Effector CD4-positive, alpha-beta T cell (primary cell): ENCODE measurements at places on chromosomes 7 and 10.

GRCh38 chr7:1516586-1517251, 12.5 kb upstream of the INTS1 start:
- no peak for DNase-seq

DNA sequence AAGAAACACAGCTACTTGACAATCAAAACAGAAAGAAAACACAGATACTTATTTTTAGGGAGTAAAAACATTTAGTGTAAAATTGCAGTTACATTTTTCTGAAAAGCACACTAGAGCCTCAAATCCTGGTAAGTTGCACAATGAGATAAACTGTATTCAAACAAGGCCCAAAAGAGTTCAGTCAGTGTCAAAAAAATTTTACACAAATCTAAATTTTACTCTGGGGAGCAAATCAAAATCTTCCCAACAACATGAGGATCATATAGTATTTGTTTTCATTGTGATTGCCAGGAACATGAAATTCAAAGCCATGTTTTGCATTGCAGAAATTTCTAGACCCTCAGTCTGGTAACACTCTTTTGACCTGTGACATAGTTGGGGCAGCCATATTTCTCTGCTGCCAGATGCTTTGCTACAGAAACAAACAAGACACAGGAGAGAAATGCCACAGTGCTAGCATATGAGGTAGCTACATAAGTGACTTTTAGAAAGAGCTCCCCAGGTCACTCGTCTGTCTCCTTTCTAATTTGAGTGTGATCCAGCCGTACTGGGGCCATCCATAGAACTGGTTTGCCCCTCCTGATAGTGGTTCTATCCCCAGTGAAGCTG, 49.6 kb downstream of the PDE1C start:
- no peak for DNase-seq

- DNase-seq: no peak
These were observed 26.8 kb upstream of the TRUB1 start for GRCh38 chr10:114911052-114911711.

DNA sequence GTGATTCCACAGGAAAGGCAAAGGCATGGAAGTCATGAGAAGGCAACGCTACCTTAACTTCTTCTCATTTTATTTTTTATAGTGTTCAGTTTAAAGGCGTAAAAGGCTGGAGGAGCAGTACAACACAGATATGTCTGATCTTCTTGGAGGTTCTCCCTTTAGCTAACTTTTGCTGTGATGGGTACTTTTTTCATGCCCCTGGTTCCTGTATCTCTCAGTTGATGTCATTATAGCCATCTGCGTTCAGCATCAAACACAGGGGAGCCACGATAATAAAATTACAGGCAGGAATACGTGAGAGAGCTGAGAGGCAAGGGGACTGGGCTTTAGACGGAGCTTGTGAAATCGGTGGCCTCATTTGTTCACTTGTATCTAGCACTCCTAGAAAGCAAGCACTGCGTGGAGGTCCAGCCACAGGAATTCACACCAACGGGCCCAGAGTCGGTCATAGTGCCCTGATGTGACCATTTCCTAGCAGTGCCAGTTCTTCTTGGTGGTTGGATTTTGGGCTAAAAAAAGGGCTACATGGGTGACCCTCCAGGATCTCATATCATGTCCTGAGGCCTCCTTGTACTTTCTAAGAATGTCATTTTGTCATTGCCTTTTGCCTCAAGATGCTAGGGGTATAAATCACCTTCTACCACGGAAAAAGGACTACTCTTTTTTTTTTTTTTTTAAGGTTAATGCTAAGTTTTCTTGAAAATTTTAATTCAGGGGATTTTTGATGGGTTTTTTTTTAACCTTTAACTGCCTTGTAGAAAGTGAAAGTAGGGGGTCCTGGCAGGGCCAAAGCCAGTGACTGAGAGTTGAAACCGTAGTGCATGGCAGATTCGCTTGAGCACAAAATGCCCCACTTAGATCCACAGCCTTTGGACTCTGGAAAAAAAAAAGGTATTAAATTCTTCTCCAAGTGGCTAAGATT, 191.5 kb downstream of the CELF2 start:
- no peak for DNase-seq

- DNase-seq: no peak
These were observed 53.8 kb downstream of the APBB1IP start for GRCh38 chr10:26491934-26492333.

DNA sequence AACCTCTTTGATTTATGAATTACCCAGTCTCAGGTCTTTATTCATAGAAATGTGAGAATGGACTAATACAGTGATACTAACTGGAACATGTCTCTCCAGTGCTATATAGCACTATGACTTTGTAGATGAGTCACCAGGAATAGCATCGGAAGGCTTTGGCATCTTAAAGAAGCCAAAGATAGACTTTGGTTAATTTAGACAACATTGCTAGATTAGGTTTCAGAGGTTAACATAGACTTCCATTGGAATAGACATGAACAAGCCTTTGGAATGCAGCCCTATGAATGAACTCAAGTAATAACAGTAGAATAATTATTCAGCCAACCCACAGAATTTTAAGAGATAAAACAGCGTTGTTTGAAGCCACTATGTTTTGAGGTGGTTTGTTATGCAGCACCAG, 169.2 kb downstream of the HGF start:
- no peak for DNase-seq

- no peak for DNase-seq
These were observed 123.7 kb downstream of the NSUN6 start for GRCh38 chr10:18527687-18528086.

- no peak for DNase-seq
These were observed 322.8 kb upstream of the SORCS1 start for GRCh38 chr10:107487284-107487683.

DNA sequence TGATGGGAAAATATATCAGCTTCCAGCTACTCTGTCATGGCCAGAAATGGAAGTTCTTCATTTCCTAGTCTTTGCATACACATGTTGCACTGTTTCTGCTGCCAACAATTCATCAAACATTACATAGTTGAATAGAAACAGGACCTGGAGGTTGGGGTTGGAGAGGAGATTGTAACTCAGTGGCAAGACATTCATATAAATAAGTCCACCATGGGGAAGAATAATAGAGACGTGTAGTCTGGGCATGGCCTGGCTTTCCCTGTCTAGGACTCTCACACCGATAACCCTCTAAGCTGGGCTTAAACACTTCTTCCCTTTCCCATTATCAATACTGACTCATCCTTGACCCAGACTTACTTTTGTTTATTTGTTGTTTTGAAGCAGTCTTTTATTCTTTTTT, 155.7 kb downstream of the PLPP4 start:
- DNase-seq: no peak

DNA sequence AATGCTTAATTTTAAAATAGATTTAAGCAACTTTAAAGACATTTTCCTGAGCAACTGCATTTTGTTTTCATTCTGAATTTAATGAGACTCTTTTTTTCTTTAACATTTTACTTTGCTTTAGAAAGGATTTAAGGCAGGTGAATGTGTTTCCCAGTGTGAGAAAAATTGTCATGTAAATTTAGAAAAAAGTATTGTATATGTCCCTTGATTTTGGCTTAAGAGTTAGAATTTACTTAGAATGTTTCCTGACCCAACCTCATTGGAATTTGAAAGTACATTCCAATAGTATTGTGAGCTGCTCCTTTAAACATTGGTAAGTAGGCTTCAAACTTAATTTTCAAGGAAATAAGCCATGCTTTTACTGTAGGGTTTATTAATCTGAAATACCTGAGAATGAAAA, 110.2 kb downstream of the PTEN start:
- no peak for DNase-seq

- no peak for DNase-seq
These were observed 7.8 kb upstream of the CAMK1D start for GRCh38 chr10:12341526-12341925.

- DNase-seq: no peak
These were observed 596.6 kb upstream of the CELF2 start for GRCh38 chr10:10421071-10421470.

DNA sequence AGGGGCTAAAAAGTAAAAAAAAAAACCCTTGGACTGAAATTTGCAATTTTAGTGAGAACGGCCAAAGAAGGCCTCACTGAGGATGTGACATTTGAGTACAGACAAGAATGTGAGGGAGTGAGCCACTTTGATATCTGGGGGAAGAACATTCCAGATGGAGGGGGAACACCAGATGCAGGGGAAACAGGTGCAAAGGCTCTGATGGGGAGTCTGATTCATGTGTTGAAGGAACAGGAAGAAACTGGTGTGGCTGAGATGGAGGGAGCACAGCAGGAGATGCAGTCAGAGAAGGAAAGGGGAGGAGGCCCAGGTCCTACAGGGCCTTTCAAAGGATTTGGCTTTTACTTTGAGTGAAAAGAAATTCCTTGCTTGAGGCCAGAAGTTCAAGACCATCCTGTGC, 615.7 kb upstream of the NRP1 start:
- DNase-seq: no peak

GRCh38 chr7:124575176-124575575, 190.4 kb downstream of the GPR37 start:
- no peak for DNase-seq

DNA sequence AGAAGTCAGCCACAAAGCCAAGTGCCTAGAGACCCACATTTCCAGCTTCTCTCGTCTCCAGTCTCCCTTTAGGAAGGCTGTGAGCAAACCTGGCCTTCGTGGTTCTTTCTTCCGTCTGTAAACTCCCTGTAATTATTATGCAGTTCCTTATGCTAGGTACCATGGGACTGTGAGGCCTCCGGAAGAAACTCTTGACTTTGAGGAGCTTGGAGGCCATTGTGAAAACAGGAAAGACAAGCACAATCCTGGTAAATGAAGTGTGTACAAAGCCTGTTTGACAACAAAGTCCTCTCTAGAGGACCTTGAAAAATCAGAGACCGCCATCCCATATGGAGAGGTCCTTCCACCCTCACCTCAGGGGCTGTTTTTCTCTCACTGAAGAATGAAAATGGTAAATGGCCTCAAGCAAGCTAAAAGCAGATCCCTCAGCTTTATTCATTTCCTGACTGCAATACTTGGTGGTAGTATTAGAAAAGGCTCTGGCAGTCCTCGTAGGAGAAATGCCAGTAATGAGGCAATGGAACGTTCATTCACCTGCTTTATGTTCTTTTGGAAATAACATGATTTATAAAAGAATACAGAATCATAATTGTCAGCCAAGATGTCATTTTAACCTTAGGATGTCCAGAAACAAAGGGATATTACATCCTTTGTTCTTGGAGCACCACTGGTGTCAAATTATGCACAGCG, 926.4 kb downstream of the LRMDA start:
- no peak for DNase-seq

DNA sequence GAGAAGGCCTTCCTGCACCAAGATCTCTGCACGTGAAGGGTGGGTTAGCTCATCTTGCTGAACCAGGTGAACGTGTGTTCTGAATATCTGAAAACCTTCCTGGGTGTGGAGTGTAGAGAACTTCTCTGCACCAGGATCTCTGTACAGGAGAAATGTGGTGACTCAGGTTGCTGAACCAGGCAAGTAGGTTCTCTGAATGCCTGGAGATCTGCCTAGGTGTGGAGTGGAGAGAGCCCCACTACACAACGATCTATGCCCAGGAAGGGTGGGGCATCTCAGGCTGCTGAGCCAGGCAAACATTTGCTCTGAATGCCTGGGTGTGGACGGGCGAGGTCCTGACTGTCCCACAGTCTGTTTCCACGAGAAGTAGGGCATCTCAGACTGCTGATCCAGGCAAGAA, 1002.3 kb upstream of the KCND2 start:
- DNase-seq: no peak

- DNase-seq: no peak
These were observed at the start of gene TNRC18 for GRCh38 chr7:5423306-5423975. TSS of gene TNRC18 (minus strand) at chr7:5423834. CDS start at chr7:5421246, 2,588 bp downstream.
